Tibial nerve (tissue), 4 donors: ENCODE measurements at places on chromosomes 3 and 15. TPM values are rescaled to one million over a fixed set of nuclear protein-coding genes. Genes with fewer than 3 reads are reported as not detected.

Gene HRG
- total RNA-seq = not detected

Gene FSTL1
- 420 TPM for total RNA-seq

Gene GXYLT2
- total RNA-seq = 25.8 TPM

Gene GPR160
- total RNA-seq = 17.7 TPM

Gene CKMT1B
- total RNA-seq = not detected

DNA sequence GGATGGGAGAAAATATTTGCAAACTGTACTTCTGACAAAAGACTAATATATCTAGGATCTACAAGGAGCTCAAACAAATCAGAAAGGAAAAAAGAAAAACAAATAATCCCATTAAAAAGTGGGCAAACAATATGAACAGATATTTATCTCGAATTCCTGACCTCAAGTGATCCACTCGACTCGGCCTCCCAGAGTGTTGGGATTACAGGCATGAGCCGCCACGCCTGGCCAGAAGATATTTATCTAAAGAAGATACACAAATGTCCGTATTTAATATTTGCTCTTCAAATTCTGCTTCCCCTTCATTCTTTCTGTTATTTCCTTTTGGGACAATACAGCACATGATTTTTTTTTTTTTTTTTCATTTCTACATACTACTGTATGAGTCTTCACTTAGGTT is 151.7 kb upstream of the GRM7 start:
- no peak for DNase-seq

DNA sequence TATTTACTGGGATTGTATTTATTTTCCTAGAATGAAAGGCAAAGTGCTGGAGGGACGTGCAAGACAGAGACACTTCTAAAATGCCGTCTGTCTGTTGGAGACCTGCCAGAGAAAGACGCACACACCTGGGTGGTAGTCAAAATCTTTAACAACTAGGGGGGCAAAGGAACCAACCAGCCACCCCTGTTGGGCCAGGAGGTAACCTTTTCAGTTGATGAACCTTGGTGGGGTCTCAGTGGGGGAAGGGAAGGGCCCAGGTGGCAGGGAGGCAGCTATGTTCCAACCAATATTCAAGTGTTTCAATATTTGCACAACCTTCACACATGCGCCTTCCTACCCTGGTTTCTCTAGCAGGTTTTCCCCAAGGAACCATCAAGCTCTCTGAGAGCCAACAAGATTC is 99.0 kb downstream of the MEGF11 start:
- no peak for DNase-seq

- no peak for DNase-seq
Measured at GRCh38 chr3:188232656-188233055, 78.7 kb downstream of the LPP start.

DNA sequence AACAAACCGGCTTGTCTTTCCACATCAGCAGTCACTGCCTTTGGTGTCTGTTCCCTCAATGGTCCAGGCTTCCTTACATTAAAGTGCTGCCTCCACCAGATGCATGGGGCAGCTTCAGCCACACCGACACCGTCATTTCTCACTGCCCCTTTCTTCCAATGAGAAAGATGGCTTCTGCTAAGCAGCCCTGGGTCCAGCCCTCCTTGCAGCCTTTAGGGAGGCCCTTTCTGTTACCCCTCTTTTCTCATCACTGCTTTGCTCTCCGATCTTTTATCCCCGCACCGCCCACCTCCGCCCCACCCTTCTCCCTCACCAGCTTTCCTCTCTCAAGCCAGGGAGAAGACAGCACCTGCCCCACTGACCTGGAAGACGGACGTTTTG is 28.2 kb upstream of the CXCR6 start:
- DNase-seq = no peak

- DNase-seq = peak; percentile 46
Measured at GRCh38 chr3:125054449-125055329, 1.1 kb downstream of the HEG1 start.

DNA sequence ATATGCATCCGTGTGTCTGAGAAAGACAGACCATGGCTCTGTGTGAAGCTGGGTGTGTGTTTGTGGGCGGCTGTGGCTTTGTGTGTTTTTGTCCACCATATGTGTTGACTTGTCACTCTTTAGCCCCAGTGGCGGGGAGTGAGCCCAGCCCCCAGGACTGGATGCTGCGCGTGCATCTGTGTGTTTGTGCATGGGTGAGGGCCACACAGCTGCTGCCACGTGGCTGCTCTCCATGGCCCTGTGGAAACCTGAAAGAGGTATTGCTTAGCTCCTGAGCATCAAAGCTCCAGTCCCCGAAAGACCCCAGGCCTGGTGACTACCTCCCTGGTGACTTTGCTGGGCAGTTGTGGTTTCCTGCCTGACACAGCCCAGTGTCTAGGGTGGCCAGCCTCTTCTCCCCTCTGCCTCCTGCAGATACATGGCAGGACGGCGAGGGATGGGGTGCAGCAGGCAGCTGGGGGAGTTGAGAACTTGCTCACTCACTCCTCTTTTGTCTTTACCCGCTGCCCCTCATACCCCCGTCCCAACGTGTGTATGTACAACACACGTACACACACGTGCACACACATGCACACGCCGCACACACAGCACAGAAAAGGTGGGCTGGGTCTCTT is 6.5 kb downstream of the EPHB3 start:
- no peak for DNase-seq

- DNase-seq = no peak
Measured at GRCh38 chr15:31925541-31925940, 104.8 kb upstream of the CHRNA7 start.

GRCh38 chr3:129591932-129592331 is 14.5 kb downstream of the PLXND1 start:
- no peak for DNase-seq

DNA sequence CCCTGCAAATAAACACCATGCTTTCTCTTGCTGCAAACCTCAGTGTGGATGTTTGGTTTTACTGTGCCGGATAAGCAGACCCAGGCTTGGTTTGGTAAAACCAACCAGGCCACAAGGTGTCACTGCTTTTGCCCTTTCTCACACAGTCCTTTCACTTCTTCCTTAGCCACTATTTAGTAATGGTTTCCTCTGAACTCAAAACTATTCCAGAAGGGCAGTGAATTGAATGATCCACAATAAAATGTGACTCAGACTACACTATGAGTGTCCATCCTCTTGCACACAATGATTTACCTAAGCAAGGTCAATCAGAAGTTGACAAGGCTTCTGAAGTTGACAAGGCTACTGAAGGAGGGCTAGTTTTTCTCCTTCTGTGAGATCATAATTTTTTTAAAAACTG is 552.4 kb upstream of the CCDC54 start:
- no peak for DNase-seq

DNA sequence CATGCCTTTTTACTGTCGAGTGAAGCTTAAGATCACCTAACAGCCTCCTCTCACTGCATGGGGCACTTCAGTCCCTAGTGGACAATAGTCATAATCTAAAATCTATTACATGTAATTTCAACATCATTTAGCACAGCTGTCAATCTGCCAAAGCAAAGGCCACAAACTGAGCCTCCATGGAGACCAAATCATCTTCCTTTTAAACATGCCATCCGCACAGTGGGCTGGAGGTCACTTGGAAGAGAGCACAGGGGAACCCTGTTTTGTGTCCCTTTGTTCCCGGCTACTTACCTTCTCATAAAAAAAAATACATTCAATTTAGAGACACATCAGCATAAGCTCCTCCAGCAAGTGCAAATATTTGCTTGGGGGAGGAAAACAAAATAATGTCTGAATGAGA is 167.3 kb downstream of the SQOR start:
- no peak for DNase-seq

- DNase-seq = no peak
Measured at GRCh38 chr3:72082186-72082715, 297.3 kb upstream of the PROK2 start.

- no peak for DNase-seq
Measured at GRCh38 chr15:89976246-89976600, 24.9 kb upstream of the ZNF710 start.

- DNase-seq = no peak
Measured at GRCh38 chr3:126438186-126438585, 37.5 kb downstream of the ZXDC start.

DNA sequence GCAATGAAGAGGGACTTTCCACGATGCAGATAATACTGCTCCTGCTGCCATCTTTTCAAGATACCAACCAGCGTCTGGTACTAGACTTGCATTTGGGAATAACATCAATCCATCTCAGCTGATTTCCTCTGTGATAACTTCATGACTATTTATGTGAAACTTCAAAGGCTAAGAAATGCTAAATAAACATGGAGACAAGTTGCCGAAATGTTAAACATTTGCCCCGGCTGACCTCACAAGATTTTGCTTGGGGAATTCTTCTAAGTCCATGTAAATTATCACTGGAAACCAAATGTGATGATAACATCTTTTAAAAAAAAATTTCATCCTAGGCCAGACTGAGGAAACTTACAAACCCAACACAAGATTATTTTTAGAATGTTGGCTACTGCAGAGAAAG is 185.8 kb upstream of the PRICKLE2 start:
- DNase-seq = no peak

GRCh38 chr3:57383838-57384237 is 91.4 kb upstream of the ASB14 start:
- no peak for DNase-seq

GRCh38 chr3:18066899-18067582 is 324.6 kb upstream of the TBC1D5 start:
- DNase-seq = no peak

DNA sequence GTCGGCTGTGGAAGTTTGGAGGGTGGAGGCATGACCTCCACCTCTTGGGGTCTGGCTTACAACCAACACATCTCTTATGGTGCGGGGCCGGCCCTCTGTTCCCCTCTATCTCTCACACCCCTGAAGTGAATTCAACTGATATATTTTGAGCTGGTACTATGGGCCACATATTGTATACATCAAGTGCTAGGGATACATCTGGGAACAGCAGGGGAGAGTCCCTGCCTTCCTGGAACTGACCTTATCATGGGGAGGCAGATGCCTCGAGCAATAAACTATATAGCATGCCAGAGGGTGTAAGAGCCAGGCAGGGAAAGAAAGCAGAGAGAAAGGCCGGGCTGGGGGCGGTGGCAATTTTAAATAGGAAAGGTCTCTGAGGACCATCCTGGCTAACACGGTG is 60.4 kb upstream of the TRPM1 start:
- no peak for DNase-seq

GRCh38 chr15:80058851-80059785 is at the start of gene ZFAND6:
ZFAND6 (plus strand) TSS chr15:80059676; CDS start chr15:80120345, 60,669 bp downstream.
- DNase-seq = peak; percentile 90

GRCh38 chr3:106534206-106534605 is 665.4 kb upstream of the CBLB start:
- no peak for DNase-seq

- DNase-seq = no peak
Measured at GRCh38 chr15:71252044-71252739, 136.9 kb downstream of the THSD4 start.

DNA sequence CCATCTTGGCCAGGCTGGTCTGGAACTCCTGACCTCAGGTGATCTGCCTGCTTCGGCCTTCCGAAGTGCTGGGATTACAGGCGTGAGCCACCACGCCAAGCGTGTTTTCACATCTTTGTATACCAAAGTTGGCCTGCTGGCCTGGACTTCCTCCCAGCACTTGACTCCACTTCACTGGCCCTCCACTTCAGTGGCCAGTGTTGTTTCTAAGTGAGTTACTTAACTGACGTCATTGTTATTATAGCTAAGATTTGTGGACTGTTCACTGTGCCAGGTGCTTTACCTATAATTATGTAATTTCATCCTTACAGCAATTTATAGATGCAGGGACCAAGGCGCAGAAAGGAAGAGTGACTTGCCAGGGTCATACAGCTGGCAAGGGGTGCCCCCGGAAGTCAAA is 52.0 kb downstream of the HRH1 start:
- DNase-seq = no peak

GRCh38 chr15:34941831-34942230 is 27.7 kb downstream of the AQR start:
- DNase-seq = no peak

DNA sequence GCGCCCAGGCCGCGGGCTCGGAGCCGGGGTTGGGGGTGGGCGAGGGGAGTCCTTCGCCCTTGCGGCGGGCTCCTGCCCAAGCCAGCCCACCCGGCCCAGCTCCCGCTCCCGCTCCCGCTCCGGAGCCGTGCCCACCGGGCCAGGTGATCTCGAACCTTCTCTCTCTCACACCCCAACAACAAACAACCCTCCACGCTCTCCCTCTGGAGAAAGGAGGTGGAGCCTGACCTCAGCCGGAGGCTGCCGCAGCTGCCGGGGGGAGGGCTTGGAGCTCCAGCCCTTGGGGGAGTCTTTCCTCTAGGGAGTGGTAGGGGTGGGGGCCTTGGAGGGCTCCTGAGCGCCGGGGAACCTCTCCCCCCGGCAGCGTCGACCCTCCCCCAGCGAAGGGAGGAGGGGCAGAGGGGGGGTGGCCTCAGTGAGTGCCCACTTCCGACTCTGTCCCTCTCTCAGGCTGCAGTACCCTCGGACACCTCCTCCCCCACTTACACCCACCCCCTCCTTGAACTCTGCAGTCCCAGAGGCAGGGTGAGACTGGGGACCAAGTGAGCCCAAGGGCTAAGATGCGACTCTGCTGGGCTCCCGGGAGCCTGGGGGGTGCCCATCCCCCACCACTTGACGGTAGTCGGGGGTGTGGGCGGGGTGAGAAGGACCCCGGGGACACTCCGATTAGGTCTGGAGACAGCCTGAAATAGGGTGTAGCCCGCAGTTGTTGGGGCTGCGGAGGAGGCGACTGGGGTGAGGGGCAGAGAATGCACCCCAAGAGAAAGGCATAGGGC is 4.4 kb upstream of the BAHD1 start:
- DNase-seq = no peak

DNA sequence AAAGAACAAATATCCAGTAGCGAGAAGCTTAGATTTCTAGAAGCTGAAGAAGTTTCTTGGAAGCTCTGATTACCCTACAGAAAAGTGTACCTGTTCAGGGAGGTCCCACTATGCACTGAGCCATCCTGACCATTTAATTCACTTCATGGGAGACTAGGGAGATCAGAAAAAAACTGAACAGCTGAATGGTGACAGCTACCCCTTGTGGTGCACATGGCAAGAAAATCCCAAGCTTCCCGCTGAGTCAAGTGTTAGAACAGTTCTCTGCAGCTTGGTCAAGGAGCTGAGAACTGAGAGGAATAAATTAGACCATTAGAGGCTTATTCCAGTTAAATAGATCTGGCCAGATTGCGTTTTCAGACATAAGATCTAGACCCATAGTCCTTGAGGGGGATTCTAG is 197.2 kb upstream of the VEPH1 start:
- no peak for DNase-seq

DNA sequence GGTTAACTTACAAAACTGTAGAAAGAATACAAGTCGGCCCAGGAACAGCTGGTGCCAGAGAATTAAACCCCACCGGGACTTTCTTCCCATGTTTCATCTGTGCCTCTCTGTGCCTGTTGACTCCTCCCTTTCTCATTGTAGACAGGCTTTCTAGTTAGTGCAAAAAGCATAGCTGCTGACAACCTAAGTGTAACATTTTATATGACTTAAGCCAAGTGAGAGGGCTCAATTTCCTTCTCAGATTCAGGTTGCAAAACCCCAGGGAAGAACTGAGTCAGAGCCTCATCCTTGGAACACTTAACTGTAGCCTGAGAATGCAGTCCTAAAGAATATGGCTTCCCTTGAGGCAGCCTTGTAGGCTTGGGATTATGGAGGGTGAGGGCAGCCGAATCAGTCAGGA is 302.5 kb upstream of the AZI2 start:
- DNase-seq = no peak
